ENCODE measurements at places on chromosomes 5 and 9.

GRCh38 chr5:109833946-109834345 is 144.2 kb downstream of the MAN2A1 start:
- no peaks in the 10 kb centered on the region for H3K27me3 ChIP-seq
- H3K36me3 ChIP-seq, result peaks cover 22% of the 10 kb centered on the region
- no peaks in the 10 kb centered on the region for H3K4me1 ChIP-seq
- no peak for DNase-seq
- no peak overlapping the region for H3K4me3 ChIP-seq

DNA sequence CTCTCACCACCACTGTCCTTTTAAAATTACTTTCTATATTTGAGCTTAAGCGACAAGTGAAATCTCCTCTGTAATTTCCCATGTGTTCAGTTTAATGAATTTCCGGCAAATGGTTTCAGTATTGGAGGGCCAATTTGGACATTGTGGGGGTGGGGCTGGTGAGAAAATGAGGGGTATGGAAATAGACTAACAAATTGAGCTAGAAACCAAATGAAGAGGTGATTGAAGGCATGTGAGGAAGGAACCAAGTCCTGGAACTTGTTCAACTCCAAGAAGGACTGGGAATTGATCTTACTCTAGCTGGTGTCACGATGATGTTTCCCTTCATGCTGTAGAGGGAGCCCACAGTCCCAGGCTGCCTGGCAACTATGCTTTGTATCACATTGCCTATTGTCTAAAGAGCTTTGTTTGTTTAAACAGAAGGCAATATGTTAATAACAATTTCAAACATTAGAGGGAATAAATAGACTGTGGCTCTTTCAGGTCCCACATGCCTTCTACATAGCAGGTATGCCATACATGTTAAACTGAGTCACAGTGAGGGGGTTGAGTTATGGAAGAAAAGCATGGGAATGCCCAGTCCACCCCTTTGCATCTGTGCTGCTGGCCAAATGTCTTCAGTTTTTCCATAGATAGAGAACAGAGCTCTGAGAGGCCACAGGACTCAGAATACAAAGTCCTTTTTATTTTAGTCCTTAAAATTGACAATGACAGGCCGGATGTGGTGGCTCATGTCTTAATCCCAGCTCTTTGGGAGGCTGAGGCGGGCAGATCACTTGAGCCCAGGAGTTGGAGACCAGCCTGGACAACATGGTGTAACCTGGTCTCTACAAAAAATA is 25.0 kb upstream of the MATR3 start:
- peaks cover 39% of the 10 kb centered on the region for H3K4me1 ChIP-seq
- H3K27me3 ChIP-seq, result no peaks in the 10 kb centered on the region
- peak overlapping the region; percentile 46 for H3K27ac ChIP-seq
- H3K4me3 ChIP-seq, result no peak overlapping the region

- H3K27ac ChIP-seq, result no peak overlapping the region
- no peaks in the 10 kb centered on the region for H3K4me1 ChIP-seq
Observed at GRCh38 chr5:40399349-40399748, 280.4 kb upstream of the PTGER4 start.

GRCh38 chr9:121350993-121351561 is 19.0 kb downstream of the STOM start:
- no peak overlapping the region for H3K4me3 ChIP-seq
- H3K27ac ChIP-seq, result peak overlapping the region; percentile 81
- H3K27me3 ChIP-seq, result no peaks in the 10 kb centered on the region
- peaks cover 79% of the 10 kb centered on the region for H3K4me1 ChIP-seq
- H3K36me3 ChIP-seq, result peaks cover 66% of the 10 kb centered on the region

DNA sequence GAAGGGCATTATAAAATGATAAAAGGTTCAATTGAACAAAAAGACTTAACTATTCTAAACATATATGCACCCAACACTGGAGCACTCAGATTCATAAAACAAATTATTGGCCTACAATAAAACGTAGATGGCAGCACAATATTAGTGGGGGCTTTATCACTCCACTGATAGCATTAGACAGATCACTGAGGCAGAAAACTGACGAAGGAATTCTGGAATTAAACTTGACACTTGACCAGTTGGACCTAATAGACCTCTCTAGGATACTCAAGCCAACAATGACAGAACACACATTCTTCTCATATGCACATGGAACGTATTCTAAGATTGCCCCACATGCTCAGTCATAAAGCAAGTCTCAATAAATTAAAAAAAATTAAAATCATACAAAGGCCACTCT is 18.4 kb upstream of the C9orf72 start:
- DNase-seq, result no peak
- H3K27me3 ChIP-seq, result no peaks in the 10 kb centered on the region
- H3K4me1 ChIP-seq, result no peaks in the 10 kb centered on the region
- H3K4me3 ChIP-seq, result no peak overlapping the region
- no peaks in the 10 kb centered on the region for H3K36me3 ChIP-seq

- H3K36me3 ChIP-seq, result no peaks in the 10 kb centered on the region
- H3K4me3 ChIP-seq, result no peak overlapping the region
- no peaks in the 10 kb centered on the region for H3K27me3 ChIP-seq
Observed at GRCh38 chr9:111176511-111176910, 138.2 kb upstream of the LPAR1 start.

DNA sequence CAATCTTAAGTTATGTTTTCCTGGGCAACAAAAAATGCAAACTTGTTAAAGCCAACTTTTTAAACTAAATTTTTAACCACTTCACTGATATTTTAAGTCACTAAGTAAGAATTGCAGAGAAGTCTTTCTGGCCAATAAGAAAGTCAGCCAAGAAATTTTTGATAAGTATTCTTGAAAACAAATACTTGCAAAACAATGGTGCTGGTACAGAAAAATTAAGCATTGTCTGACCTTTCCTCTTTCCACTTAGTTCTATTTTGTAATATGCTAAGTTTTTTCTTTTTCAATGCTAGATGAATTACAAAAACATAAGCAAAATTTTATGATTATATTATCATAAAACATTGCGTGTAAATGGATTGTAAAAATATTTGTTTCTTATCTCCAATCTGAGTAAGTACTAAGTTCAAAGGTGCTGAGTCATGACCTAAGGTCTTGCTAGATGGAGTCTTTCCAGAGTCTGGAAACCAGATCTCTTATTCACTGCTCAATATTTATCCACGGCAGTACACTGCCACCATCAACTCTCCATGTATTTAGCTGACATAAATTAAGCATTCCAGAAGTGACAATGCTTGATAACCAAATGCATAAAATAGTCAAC is 139.7 kb downstream of the MEF2C start:
- H3K4me1 ChIP-seq, result peaks cover 4% of the 10 kb centered on the region
- DNase-seq, result no peak
- peaks cover 3% of the 10 kb centered on the region for H3K36me3 ChIP-seq

DNA sequence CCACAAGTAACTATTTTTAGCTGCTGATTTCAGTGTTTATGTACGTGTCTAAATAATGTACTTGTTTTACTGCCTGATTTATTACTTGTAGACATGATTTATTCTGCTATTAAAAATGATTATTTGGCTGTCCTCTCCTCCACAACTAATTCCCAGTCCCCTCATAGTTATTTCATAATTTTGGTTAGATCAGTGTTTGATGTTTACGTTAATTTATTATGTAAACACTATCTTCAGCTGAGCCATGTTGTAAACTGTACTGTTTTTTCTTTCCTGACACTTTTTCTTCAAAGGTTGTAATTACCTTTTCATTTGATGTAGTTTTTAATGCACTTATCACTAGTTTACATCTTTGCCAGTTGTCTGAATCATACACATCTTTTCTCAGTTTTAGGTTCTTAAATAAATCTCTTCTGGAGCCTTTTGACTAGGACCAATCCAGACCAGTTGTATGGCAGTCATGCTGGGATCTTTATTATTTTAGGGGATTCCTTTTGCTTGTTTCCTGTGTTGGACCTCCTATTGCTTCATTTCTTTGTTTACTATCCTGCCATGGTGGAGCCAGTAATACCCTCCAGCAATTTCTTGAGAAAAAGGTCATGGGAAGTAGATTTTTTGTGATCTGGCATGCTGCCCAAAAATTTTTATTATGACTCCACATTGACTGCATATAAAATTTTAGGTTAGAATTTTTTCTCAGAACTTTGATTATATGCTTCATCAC is 16.1 kb downstream of the AP3S1 start:
- DNase-seq, result no peak
- H3K36me3 ChIP-seq, result no peaks in the 10 kb centered on the region
- H3K4me3 ChIP-seq, result no peak overlapping the region
- peaks cover 32% of the 10 kb centered on the region for H3K4me1 ChIP-seq
- H3K27ac ChIP-seq, result no peak overlapping the region

DNA sequence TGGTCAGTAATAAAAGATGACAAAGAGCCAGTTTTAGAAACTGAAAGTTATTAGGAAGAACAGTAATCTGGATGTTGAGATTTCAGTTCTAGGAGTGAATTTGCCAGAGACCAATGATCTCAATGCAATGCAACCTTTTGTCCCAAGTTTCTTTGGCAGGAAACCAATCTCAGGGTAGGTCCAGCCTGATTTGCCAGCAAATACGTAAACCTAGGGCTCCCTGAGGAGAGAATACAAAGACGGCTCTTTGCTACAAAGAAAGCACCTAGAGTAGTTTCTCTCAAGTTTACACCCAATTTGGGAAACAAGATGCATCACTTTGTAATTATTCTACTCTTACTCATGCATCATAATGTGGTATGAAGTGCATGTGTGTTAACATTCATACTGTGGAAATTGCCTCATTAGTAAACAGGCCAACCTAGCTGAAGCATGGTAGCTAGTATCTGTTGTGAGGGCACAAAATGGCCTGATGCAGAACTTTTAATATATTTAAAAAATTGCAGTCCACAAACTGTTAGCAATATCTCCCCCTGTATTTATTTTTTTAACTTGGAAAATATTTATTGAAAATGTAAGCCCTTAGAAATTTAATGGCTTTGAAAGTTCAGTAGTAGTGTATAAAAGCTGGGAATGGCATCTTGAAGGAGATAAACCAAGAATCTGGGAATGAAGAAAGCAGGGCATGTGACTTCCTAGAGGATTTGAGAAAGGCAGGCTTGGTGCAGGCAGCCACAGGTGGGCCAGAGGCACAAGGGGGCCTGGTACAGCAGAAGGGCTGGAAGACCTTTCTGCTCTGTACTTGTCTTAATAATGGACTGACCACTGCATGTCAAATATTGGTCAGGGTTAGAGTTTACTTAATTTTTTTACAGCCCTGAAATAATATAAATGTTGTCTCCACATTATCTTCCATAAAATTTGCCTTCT is 59.5 kb downstream of the MAST4 start:
- H3K4me1 ChIP-seq, result no peaks in the 10 kb centered on the region
- no peaks in the 10 kb centered on the region for H3K27me3 ChIP-seq
- H3K27ac ChIP-seq, result no peak overlapping the region
- DNase-seq, result no peak

- H3K36me3 ChIP-seq, result no peaks in the 10 kb centered on the region
- no peak overlapping the region for H3K4me3 ChIP-seq
- no peaks in the 10 kb centered on the region for H3K27me3 ChIP-seq
Observed at GRCh38 chr5:54889826-54890225, 95.6 kb downstream of the ESM1 start.

GRCh38 chr5:160805376-160805775 is 46.6 kb downstream of the ATP10B start:
- no peak overlapping the region for H3K4me3 ChIP-seq
- H3K27me3 ChIP-seq, result no peaks in the 10 kb centered on the region
- DNase-seq, result no peak
- no peaks in the 10 kb centered on the region for H3K4me1 ChIP-seq
- no peak overlapping the region for H3K27ac ChIP-seq

DNA sequence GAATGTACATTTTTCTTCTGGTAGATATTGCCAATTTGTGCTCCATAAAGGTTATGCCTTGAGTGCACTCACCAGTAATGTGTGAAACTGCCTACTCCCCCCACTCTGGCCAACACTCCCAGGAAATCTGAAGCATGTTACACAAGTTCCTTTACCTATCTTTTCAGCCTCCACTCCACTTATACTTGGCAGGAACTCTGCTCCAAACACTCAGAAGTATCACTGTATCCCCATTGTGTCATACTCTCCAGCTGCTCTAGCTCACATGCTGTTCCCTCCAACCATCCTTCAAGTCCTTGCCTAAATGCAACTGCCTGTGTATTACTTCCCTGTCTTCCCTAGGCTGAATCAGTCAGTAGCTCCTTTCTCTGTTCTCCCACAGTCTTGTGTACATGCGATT is 28.3 kb downstream of the POU4F3 start:
- H3K4me3 ChIP-seq, result no peak overlapping the region
- no peaks in the 10 kb centered on the region for H3K4me1 ChIP-seq
- no peak overlapping the region for H3K27ac ChIP-seq
